ENCODE measurements at places on chromosomes 4 and X.
A peak's percentile ranks its signal among the peaks of the same experiment; 100 is the strongest.

GRCh38 chr4:2416564-2417225, 1.8 kb downstream of the ZFYVE28 start:
- DNase-seq: no peak

GRCh38 chrX:10981506-10981905, 129.6 kb upstream of the HCCS start:
- no peak for DNase-seq

DNA sequence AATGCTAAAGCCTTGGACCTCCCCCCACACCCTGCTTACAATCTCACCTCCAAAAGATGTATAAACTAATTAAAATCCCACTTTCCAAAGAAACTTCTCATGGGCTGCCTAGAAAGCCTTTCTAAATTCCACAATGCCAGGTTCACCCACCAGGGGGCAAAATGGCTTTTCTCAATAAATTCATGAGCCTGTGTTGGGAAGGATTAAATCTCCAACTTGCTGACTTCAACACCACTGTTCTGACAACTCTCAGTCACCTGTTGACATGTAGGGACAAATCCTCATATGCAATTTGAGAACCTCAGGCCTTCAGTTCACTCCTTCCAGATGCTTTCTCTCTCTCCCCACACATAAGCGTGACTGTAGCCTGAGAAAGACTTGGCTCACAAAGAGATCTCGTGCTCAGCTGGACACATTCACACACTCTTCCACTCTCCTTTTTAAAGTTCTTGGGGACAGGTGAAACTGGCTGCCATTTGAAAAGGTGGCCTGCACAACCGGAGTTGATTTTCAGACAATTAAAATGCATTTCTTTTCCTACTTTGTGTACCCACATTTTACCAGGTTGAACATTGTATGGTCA, 88.6 kb upstream of the PRPS2 start:
- DNase-seq: no peak

GRCh38 chr4:57308301-57308700, 198.1 kb upstream of the IGFBP7 start:
- DNase-seq: no peak

GRCh38 chr4:187019896-187020295, 296.2 kb upstream of the FAT1 start:
- no peak for DNase-seq

GRCh38 chrX:42797651-42798269, 19.8 kb upstream of the PPP1R2C start:
- DNase-seq: no peak

DNA sequence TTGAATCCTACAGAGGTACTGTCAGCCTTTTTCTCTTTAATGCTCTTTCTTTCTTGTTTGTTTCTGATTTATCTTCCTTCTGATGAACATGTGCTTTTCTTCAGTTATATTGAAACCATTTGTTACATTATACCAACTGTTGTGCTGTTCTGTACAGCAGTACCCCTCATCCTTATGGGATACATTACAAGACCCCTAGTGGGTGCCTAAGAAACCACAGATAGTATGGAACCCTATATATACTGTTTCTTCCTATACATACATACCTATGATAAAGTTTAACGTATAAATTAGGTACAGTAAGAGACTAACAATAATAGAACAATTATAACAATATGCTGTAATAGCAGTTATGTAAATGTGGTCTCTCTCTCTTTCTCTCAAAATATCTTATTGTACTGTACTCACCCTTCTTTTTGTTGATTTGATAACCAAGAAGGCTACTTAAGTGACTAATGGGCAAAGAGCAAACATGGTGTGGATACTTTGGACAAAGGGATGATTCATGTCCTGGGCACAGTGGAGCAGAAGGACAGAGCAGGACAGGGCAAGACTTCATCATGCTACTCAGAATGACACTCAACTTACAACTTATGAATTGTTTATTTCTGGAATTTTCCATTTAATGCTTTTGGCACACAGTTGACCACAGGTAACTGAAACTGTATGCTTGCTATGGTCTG, 10.7 kb upstream of the YIPF7 start:
- no peak for DNase-seq

GRCh38 chrX:119981286-119982070, 37.9 kb upstream of the NKAP start:
- peak; percentile 21 for DNase-seq

- peak; percentile 26 for DNase-seq
These were observed 72.1 kb downstream of the PRSS12 start for GRCh38 chr4:118280501-118281218.

All from hepatic stellate cell (primary cell).